ENCODE measurements at places on chromosomes 5 and 9.

DNA sequence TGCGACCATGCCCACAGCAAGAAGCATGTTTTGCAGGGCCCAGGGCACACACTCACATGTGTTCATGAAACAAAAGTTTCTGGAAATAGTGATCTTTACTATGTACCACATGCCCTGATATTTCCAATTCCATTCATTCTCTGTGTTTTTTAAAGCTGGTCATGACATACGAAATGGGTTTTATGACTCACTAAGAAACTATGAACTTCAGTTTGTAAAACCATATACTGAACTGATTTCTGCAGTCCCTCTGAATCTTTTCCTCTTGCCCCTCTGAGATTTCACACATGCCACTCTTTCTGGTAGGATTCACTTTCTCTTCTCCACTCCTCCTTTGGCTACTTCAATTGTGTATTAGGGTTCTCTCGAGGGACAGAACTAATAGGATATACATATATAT is 416.1 kb upstream of the TRPC7 start:
- no peak for DNase-seq

GRCh38 chr5:119168401-119168800 is 97.5 kb downstream of the DMXL1 start:
- no peak for DNase-seq

GRCh38 chr9:121194730-121195129 is 6.9 kb downstream of the RAB14 start:
- no peak for DNase-seq

DNA sequence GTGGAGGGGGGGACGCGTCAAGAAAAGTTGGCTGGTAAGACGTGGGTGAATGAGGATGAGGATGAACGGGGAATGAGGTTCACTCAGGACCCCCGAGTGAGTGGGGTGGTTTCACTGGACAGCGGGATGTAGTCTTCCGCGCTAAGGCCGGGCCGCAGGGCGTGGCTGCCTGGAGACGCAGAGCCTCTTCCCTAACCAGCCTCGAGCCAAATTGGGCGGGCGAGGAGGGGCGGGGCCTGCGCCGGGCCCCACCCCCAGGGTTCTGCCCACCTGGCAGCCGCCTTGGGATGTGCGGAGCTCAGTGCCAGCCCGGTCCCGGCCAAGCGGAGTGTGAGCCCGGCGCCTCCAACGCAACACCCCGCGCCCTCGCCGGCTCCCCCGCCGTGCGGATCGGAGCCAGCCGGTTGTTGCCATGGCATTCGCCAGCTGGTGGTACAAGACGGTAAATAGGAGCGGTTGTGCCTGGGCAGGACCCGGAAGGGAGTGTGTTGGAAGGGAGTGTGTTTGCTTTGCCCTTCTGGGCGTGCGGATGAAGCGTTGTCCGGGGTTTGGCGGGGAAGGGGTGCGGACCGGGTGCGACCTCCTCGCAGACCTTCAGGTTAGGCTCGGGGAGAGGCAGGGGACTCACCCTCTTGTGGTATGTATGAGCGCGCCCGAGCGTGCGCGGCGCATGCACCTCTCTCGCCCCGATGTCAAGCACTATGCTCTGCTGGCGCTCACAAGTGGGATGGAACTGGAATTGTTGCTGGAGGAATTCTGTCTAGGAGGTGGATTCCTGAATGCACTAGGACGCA is 746 bp downstream of the CAST start:
- peak; percentile 91 for DNase-seq

DNA sequence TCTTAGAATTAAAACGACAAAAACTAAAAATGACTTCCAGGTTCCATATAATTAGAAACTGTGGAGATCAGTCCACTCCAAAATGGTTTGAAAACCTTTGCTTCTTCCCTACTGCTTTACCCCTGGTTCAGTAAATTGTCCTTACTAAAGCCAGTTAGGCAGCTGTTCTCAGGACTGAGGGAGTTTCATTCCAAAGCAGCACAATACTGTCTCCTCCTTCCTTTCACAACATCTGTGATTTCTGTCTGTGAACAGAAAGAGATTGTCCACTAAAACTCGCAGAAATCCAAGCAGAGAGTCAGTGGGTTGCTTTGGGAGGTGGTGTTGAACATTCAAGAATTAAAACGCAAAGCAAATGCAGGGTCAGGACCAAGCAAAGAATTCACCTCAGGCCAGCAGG is 740.8 kb upstream of the ZNF608 start:
- DNase-seq: no peak

DNA sequence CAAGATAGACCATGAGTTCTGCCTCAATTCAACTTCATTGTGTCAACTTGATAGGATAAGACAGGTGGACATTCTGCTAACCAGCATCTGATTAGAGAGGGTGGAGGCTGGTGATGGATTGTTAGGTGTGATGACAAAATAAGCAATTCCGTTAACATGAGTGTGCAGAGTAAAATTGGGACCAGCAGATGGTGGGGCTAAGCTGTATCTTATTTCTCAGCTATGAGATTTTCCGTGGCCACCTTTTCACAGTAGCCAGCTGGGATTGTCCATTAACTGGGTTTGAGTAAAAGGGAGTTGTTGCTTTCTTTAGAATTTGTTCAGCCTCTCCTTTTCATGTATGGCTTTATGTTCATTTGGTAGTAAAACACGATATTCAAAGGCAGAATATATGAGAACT is 28.8 kb upstream of the TAL2 start:
- DNase-seq: no peak

DNA sequence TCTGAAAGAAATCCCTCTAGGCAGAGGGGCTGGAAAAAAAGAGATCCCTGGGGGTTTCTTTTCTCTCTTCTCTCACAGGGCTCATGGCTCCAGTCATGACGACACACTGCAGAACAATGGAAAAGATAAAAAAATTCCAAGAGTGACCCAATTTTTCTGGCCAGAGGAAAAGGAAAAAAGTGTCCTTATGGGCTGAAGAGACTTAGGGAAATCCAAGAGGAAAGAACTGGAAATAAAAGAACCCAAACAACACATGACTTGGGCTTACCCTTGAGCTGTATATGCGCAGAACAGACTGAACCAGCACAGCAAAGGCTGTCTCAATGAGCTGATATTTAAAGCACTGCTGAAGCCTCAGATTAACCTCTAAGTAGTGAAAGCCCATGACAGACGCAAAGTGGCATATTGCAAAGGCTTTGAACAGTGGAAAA is 102.4 kb downstream of the SMIM23 start:
- no peak for DNase-seq

- DNase-seq: no peak
Observed at GRCh38 chr5:107630184-107630583, 40.6 kb downstream of the EFNA5 start.

DNA sequence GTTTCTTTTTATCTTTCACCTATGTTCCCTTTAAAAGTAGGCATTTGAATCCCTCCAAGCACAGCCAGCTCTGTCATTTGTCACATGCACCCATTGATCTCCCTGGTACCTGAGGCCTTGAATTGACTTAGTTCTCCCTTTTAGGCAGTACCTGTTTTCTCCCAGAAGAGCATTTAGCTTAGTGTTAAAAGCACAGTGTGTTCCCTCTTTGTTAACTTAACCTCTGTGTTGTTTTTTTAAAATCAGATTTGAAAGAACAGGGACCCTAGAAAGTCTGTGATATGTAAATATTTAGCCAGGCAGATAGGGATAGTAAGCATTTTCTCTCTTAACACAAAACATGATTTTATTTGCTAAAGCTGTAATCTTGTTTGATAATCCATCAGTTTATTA is 113.8 kb upstream of the SPATA31D4 start:
- no peak for DNase-seq

- no peak for DNase-seq
Observed at GRCh38 chr9:136928591-136928990, 15.9 kb downstream of the FBXW5 start.

- DNase-seq: peak; percentile 57
Observed at GRCh38 chr5:134490925-134491271, 34.6 kb upstream of the JADE2 start.

DNA sequence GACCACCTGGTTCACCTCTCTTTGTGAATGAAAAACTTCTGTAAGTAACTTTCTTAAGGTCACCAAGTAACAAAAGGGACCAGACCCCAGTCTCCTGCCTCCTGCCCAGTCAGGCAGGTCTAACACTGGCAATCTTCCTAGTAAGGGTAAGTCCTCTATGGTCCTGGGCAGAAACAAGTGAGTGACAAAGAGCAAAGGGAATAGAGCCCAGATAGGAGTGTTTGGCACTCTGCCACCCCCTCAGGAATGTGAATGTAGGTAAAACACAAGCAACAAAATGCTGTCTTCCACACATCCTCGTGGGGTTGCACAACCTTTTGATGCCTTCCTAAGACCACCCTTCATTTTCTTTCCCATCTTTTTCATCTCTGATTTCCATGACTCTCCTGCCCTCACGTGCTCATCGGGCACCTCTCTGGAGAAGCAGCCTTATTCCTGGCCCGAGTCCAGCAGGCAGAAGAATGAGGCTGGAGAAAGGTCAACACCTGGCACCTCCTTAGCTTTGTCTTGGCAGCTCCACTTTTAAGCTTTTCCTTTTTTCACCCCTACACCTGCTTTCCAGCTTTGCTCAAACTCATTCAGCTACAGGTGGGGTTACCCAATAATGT is 90.2 kb upstream of the LHFPL2 start:
- no peak for DNase-seq

DNA sequence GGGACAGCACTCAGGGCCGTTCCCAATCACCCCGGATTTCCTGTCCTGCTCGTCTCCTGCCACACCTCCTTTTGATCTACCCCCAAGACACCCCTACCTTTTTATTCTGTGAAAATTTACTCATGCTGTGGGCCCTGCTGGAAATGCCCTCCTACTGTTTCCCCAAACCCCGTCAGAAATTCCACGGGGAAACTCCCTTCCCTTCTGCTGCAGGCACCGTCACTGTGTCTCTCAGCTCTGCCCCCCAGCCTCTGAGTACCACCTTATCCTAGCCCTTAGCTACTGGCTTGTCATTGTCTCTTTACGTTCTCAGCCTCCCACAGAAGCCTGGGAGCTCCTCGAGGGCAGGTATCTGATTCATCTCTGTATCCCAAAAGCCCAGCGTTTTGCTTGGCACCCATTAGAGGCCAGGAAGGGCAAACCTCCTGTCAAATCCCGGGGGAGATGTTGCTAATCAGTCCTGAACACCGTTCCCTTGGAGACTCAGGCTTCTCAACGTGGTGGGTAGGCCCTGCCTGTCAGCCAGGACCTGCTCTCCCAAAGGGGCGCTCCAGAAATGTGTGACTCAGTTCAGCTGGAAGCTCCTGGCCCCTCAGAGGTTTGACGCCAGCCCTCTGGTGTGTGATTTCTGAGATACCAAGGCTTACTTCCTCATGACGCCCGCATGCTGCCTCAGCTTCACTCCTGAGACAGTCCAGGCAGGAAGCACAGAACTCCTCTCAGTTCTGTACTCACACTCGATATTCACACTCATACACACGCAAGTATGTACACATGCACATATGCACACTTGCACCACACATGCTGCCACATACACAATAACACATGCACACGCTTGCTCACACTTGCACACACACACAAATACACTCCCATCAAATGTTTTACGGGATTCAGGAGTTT is 50.7 kb upstream of the GRHPR start:
- no peak for DNase-seq

DNA sequence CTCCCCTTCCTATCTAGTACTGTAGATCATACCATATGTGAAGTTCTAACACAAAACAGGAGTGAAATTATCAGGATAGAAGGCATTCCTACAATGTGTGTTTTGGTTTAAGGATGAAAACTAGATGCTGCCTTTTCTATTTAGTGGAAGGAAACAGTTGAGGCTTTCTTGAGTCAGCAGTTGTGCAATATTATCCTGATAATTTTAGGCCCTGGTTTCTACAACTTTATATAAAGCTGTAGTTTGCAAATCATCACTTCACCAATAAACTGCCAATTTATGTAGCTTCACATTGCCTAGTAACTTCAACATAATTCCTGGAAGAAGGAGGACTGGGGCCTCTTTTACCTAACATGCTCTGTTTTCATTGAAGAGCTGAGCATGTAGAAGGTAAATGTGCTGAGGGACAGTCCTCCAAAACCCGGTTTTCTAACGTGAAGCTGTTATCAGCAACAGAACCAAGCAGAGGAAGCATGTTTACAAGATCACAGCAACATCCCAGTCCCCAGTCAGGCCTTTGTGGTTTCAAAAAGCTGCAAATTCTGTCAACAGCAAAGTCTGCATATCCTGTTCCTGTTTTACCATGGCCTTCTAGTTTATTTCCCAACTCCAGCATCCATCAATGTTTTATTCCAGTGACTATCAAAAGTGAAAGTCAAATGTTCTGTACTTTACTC is 513.4 kb upstream of the MEF2C start:
- no peak for DNase-seq

GRCh38 chr5:132840896-132841295 is 10.4 kb upstream of the SHROOM1 start:
- DNase-seq: no peak

DNA sequence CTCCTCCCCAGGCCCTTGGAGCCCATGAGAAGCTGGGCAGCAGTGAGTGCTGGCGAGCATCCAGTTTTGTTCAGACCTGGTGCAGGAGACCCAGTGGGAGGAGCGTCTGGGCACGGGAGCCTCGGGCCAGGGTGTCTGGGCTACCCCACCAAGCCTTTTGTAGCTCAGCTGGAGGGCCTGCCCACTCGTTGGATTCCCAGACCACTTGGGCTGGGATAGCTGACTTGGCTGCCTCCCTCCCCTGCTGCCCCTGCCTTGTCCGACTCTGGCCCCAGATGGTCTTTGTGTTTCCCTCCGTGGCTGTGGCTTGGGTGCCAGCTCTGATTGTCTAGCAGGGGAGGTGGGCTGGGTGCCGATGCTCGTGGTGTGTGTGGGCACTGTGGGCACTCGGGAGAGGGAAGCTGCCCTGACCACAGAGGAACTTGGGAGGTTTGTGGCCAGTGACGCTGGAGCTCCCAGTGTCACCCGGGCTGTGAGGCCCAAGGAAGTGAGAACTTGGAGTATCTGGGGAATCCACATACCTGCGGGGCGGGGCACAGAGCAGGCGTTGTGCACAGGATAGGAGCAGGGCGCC is 47.3 kb downstream of the WNK2 start:
- DNase-seq: no peak

DNA sequence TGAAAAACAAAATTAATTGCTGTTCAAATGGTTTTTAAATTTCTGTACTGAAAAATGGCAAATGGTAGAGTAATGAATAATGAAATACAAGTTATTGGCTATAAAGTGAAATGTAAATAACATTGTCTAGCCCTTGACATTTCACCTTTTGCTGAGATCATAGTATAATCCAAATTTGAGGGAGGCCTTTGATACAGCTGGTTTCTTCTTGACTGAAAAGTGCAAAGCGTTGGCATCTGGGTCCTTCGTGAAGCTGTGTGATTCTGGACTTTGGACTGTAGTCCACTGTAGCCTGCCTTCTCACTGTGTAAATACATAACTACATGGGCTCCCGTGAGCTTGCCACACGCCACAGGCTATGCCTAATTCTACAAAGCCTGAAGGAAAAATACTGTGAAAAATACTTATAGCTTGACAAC is 52.3 kb downstream of the ARHGEF28 start:
- no peak for DNase-seq

Measured in RWPE2 (cell line).